RWPE2 (cell line): ENCODE measurements at places on chromosomes 1 and 21.

DNA sequence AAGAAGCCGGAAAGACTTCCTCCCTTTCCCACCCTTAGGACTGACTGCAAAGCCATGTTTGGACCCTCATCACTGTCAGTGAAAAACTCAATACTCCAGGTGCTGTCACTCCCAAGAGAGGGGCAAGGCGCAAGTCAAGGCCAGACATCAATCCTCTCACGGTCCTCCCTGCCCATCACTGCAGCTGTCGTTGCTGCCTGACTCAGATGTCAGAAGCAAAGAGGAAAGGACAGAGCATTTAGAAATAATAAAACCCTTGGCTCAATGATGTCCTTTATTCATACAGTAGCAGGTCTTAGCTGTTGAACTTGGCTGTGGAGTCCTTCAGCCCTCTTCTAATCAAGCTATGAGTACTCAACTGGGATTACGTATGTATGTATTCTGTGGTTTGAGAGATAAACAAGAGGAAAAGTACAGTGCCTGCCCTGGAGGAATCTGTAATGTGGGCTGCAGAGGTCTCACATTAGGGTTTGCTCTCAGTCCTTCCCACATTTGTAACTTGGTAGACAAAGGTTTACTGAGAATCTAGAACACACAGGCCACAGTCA, 13.5 kb downstream of the SUSD4 start:
- H3K4me3 ChIP-seq, result no peak overlapping the region
- H3K27ac ChIP-seq, result no peak overlapping the region
- no peaks in the 10 kb centered on the region for H3K27me3 ChIP-seq
- no peak for DNase-seq
- H3K4me1 ChIP-seq, result no peaks in the 10 kb centered on the region
- H3K36me3 ChIP-seq, result no peaks in the 10 kb centered on the region

GRCh38 chr21:45965084-45965809, 16.3 kb upstream of the COL6A1 start:
- H3K27ac ChIP-seq, result no peak overlapping the region
- no peaks in the 10 kb centered on the region for H3K27me3 ChIP-seq
- no peak overlapping the region for H3K4me3 ChIP-seq
- no peaks in the 10 kb centered on the region for H3K4me1 ChIP-seq
- DNase-seq, result no peak
- H3K36me3 ChIP-seq, result no peaks in the 10 kb centered on the region

GRCh38 chr1:84330125-84330984, 28.8 kb downstream of the SAMD13 start:
- no peaks in the 10 kb centered on the region for H3K4me1 ChIP-seq
- no peak overlapping the region for H3K4me3 ChIP-seq
- DNase-seq, result no peak
- no peaks in the 10 kb centered on the region for H3K36me3 ChIP-seq
- no peaks in the 10 kb centered on the region for H3K27me3 ChIP-seq

DNA sequence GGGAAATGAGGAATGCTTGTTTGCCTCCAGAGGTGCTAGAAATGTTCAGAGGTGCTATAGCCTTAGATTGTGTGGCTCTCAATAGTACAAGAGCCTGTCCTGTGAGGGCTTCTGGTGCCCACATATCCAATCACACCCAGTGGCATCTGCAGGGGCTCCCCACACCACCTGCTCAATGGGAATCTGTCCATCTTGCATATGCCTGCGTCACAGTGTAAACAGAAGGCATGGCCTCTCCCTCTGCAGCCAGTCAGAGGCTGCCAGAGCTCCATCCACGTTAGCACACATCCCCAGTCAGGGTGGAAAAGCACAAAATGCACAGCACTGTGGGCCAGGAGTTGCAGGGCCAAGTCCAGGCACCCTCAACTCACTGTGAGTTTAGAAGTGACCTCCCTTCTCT, 113.6 kb upstream of the GRIK3 start:
- H3K27ac ChIP-seq, result no peak overlapping the region
- no peaks in the 10 kb centered on the region for H3K36me3 ChIP-seq
- H3K4me3 ChIP-seq, result no peak overlapping the region
- DNase-seq, result no peak
- no peaks in the 10 kb centered on the region for H3K27me3 ChIP-seq

GRCh38 chr21:45972353-45972715, 9.2 kb upstream of the COL6A1 start:
- H3K4me1 ChIP-seq, result peaks cover 7% of the 10 kb centered on the region
- H3K4me3 ChIP-seq, result no peak overlapping the region

DNA sequence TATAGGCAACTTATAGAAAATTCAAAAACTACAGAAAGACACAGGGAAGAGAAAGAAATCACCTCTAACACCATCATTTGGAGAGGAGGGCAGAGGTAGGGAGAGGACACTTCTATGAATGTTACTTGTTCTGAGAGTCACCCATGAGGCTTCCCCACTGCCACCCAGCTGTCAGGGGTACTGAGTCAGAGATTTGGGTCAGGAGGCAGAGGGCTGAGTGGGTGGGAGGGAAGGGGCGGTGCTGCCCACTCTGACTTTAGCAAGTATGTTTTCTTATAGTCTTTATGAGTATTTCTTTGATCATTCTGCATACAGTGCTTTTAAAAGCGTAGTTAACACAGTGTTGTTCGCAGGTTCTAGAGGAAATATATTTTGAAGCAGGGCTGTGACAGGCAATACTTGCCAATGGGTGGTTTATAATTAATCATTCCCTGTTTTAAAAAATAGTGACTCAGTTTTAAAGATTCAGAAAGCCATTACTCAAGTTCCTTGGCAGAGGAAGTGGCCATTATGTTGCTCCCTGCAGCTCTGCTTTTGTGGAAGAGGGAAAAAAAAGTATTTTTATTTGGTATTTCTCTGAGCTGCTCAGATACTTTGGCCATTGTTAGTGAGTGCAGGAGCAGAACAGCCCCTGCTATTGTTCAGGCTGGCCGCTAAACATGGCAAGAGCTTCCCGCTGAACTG, 18.3 kb downstream of the IL6R start:
- 0 out of 2 replicates have a peak, but pooled peaks cover 6% of the 10 kb centered on the region for H3K36me3 ChIP-seq
- no peaks in the 10 kb centered on the region for H3K27me3 ChIP-seq
- peaks cover 76% of the 10 kb centered on the region for H3K4me1 ChIP-seq

GRCh38 chr1:84000196-84000885, 1.4 kb upstream of the TTLL7 start:
- H3K27me3 ChIP-seq, result no peaks in the 10 kb centered on the region
- no peaks in the 10 kb centered on the region for H3K36me3 ChIP-seq
- peaks cover 5% of the 10 kb centered on the region for H3K4me1 ChIP-seq
- H3K27ac ChIP-seq, result no peak overlapping the region
- no peak for DNase-seq
